Breast epithelium (tissue), 4 donors: ENCODE measurements at places on chromosomes 6 and 20. TPM values are rescaled to one million over a fixed set of nuclear protein-coding genes. Genes with fewer than 3 reads are reported as not detected.
A peak's percentile ranks its signal among the peaks of the same experiment; 100 is the strongest.

- H3K4me3 ChIP-seq, result no peak overlapping the region
- no peaks in the 10 kb centered on the region for H3K4me1 ChIP-seq
- no peaks in the 10 kb centered on the region for H3K36me3 ChIP-seq
- H3K27me3 ChIP-seq, result no peaks in the 10 kb centered on the region
These were observed 58.9 kb upstream of the LRRC1 start for GRCh38 chr6:53735896-53736295.

Gene CGAS
- 3.7 TPM for total RNA-seq

Gene ADTRP
- total RNA-seq, result 2.6 TPM

Gene SLC44A4
- 10.5 TPM for total RNA-seq

Gene HECA
- total RNA-seq, result 35.1 TPM

GRCh38 chr20:36261389-36262105 lies 25.3 kb downstream of the AAR2 start:
- H3K4me1 ChIP-seq, result no peaks in the 10 kb centered on the region
- DNase-seq, result no peak
- H3K27ac ChIP-seq, result no peak overlapping the region

GRCh38 chr6:170034294-170034693 lies 256.6 kb downstream of the DLL1 start:
- no peaks in the 10 kb centered on the region for H3K27me3 ChIP-seq
- H3K27ac ChIP-seq, result peak overlapping the region; percentile 7
- H3K4me3 ChIP-seq, result no peak overlapping the region
- H3K36me3 ChIP-seq, result no peaks in the 10 kb centered on the region
- peak; percentile 52 for DNase-seq

Gene CPNE5
- total RNA-seq, result 3.7 TPM

Gene BHLHE23
- not detected for total RNA-seq

DNA sequence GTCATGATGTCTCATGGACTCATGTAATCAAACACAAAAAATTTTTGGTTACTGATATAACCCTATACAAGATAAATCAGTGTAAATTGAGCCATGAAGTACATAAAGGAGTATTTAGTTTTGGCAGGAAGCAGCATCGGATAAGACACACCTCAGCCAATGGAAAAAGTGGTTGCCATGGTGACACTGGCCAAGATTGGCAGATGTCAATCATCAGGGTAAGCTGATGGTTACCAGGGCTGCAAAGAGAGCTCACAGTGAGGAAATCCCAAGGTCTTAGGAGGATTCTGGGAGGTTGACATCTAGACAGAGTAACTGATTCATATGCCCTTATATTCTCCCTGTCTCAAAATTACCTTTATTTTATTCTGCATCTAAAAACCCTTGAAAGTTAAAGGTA lies 203.8 kb upstream of the PCSK2 start:
- no peak for DNase-seq
- H3K27ac ChIP-seq, result no peak overlapping the region
- no peaks in the 10 kb centered on the region for H3K36me3 ChIP-seq

DNA sequence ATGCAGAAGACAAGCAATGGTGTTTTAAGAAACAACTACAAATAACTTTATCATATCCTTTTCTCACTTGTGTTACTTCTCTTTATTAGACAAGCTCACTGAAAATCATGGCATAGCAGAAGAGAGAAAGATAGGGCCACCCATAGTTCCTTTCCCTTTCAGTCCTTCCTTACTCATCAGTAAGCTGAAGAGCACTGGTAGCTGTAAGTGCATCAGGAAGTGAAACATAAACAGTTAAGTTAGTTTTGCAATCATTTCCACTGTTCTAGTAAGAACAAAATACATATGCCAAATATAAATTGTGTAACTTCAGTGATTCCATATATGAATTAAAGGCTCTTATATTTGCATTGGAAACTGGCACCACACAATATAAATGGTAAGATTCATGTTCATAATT lies 220.1 kb downstream of the HACE1 start:
- H3K27ac ChIP-seq, result peak overlapping the region; percentile 83
- H3K36me3 ChIP-seq, result no peaks in the 10 kb centered on the region
- H3K4me3 ChIP-seq, result no peak overlapping the region
- no peaks in the 10 kb centered on the region for H3K27me3 ChIP-seq

Gene PPP1R3G
- total RNA-seq, result 1.2 TPM

Gene SALL4
- 0.33 TPM for total RNA-seq

- H3K4me3 ChIP-seq, result peak overlapping the region; percentile 97
- H3K27me3 ChIP-seq, result no peaks in the 10 kb centered on the region
- peak overlapping the region; percentile 91 for H3K27ac ChIP-seq
- H3K4me1 ChIP-seq, result no peaks in the 10 kb centered on the region
- no peaks in the 10 kb centered on the region for H3K36me3 ChIP-seq
These were observed 802 bp downstream of the HDAC2 start for GRCh38 chr6:113969888-113970804.

- no peak overlapping the region for H3K4me3 ChIP-seq
- DNase-seq, result no peak
- H3K27ac ChIP-seq, result no peak overlapping the region
- no peaks in the 10 kb centered on the region for H3K27me3 ChIP-seq
- H3K4me1 ChIP-seq, result no peaks in the 10 kb centered on the region
These were observed 213.5 kb upstream of the SNX9 start for GRCh38 chr6:157609556-157609955.

DNA sequence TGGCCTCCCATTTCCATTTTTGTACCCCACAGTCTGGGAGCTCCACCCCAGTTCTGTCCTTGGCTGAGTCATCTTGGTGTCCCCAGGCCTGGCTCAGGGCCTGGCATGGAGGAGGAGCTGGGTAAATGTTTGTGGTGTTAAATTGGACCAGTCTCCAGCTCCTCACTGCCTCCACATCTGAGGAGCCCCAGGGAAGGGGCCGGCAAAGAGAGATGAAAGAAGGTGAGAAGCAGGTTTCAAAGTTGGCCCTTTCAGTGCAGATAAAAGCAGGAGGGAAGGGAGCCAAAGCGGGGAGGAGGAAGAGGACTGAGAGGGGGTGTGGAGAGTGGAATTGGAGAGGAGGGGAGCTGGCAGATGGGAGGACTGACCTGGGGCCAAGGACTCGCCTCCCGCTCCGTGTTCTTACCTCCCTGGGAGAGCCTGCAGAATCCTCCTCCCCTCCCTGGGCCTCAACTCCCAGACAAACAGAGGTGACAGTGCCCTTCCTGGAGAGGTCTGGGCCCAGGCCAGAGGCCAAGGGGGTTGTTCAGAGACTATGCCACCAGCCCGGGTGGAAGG lies 89.0 kb downstream of the CD40 start:
- H3K4me3 ChIP-seq, result no peak overlapping the region
- no peaks in the 10 kb centered on the region for H3K36me3 ChIP-seq
- no peaks in the 10 kb centered on the region for H3K4me1 ChIP-seq
- peaks cover 4% of the 10 kb centered on the region for H3K27me3 ChIP-seq
- H3K27ac ChIP-seq, result no peak overlapping the region

GRCh38 chr20:40489886-40490285 lies 199.2 kb downstream of the MAFB start:
- no peak overlapping the region for H3K27ac ChIP-seq
- no peak for DNase-seq
- no peaks in the 10 kb centered on the region for H3K4me1 ChIP-seq

GRCh38 chr20:62004614-62005013 lies 61.1 kb downstream of the TAF4 start:
- H3K4me3 ChIP-seq, result no peak overlapping the region
- H3K4me1 ChIP-seq, result no peaks in the 10 kb centered on the region
- H3K36me3 ChIP-seq, result no peaks in the 10 kb centered on the region

DNA sequence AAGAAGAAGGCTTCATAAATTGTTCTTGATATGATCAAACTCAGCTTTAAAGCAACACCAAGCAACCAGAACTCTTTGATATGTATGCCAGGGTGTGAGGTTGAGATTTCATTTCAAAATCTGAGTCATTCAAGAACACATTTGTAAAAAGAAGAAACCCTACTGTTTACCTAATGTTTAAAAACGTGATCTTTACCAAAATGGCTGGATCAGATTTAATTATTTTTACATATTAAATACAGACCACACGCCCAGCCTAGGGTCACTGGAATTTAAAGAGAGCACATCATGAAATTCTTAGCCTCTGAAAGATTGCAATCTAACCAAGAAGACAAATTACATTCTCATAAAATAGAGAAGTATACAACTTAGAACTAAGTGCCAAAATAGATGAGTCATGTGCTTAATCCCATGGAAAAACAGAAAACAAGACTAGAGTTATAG lies 206.8 kb upstream of the SMLR1 start:
- no peak for DNase-seq
- H3K4me1 ChIP-seq, result no peaks in the 10 kb centered on the region
- no peaks in the 10 kb centered on the region for H3K36me3 ChIP-seq
- H3K4me3 ChIP-seq, result no peak overlapping the region

- H3K36me3 ChIP-seq, result no peaks in the 10 kb centered on the region
- H3K4me3 ChIP-seq, result no peak overlapping the region
- no peaks in the 10 kb centered on the region for H3K4me1 ChIP-seq
These were observed 116.3 kb downstream of the OR2B2 start for GRCh38 chr6:27795697-27796494.

GRCh38 chr6:14630016-14630415 lies 512.4 kb downstream of the CD83 start:
- H3K4me1 ChIP-seq, result no peaks in the 10 kb centered on the region
- H3K27ac ChIP-seq, result no peak overlapping the region
- no peak overlapping the region for H3K4me3 ChIP-seq
- H3K36me3 ChIP-seq, result no peaks in the 10 kb centered on the region
- no peaks in the 10 kb centered on the region for H3K27me3 ChIP-seq
- no peak for DNase-seq

DNA sequence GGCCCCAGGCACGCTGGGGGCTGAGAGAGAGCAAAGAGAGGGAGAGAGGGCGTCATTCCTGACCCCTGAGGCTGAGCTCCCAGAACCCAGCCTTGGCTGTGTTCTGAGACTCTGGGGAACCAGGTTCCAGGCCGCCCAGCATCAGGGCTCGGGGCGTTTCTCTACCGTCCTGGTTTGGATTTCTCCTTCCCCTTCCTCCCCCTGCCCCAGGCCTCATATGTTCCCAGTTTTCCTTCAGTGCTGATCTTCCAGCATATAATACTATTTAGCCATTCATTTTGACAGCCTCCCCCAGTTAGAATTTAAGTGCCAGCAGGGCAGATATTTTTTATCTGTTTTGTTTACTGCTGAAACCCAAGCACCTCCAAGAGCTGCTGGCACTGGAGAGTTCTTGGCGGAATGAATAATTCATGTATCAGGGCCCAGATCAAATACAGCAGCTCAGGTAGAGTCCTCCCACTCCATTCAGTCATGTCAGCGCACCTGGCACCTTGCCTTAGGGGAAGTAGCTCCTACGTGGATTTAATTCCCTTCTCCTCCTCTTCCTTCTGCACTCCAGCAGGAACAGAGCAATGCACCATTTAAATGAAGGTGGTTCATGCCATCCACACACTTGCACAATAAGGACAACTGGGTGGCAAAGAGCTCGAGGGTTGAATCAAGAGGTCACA lies 23.4 kb upstream of the FRMD1 start:
- no peaks in the 10 kb centered on the region for H3K36me3 ChIP-seq
- H3K27me3 ChIP-seq, result peaks cover 32% of the 10 kb centered on the region
- peaks cover 7% of the 10 kb centered on the region for H3K4me1 ChIP-seq
- DNase-seq, result no peak
- H3K4me3 ChIP-seq, result no peak overlapping the region
- H3K27ac ChIP-seq, result no peak overlapping the region

- H3K27me3 ChIP-seq, result no peaks in the 10 kb centered on the region
- DNase-seq, result no peak
- H3K36me3 ChIP-seq, result no peaks in the 10 kb centered on the region
- no peaks in the 10 kb centered on the region for H3K4me1 ChIP-seq
These were observed 73.7 kb downstream of the FARS2 start for GRCh38 chr6:5335020-5335419.

GRCh38 chr6:83868639-83869038 lies 9.2 kb downstream of the CYB5R4 start:
- DNase-seq, result no peak
- H3K4me1 ChIP-seq, result no peaks in the 10 kb centered on the region
- no peaks in the 10 kb centered on the region for H3K27me3 ChIP-seq
- H3K4me3 ChIP-seq, result no peak overlapping the region

Gene DLK2
- 3.6 TPM for total RNA-seq

GRCh38 chr6:135990439-135990838 lies 138.9 kb downstream of the PDE7B start:
- H3K4me1 ChIP-seq, result no peaks in the 10 kb centered on the region
- no peak for DNase-seq
- no peak overlapping the region for H3K27ac ChIP-seq
- H3K36me3 ChIP-seq, result no peaks in the 10 kb centered on the region
- H3K4me3 ChIP-seq, result no peak overlapping the region

Gene SYCP2L
- total RNA-seq, result 1.8 TPM

- no peak overlapping the region for H3K4me3 ChIP-seq
- no peaks in the 10 kb centered on the region for H3K27me3 ChIP-seq
- no peaks in the 10 kb centered on the region for H3K4me1 ChIP-seq
- DNase-seq, result no peak
- no peaks in the 10 kb centered on the region for H3K36me3 ChIP-seq
These were observed 132.3 kb upstream of the JARID2 start for GRCh38 chr6:15113587-15113986.
